Stimulated activated CD4-positive, alpha-beta T cell treated with anti-CD3 and anti-CD28 coated beads, TNF-alpha, amount 100 ng/mL, for 1 hour (primary cell): ENCODE measurements at places on chromosomes 11 and 22.

- DNase-seq, result no peak
These were observed 103.7 kb upstream of the CLMP start for GRCh38 chr11:123298488-123299447.

DNA sequence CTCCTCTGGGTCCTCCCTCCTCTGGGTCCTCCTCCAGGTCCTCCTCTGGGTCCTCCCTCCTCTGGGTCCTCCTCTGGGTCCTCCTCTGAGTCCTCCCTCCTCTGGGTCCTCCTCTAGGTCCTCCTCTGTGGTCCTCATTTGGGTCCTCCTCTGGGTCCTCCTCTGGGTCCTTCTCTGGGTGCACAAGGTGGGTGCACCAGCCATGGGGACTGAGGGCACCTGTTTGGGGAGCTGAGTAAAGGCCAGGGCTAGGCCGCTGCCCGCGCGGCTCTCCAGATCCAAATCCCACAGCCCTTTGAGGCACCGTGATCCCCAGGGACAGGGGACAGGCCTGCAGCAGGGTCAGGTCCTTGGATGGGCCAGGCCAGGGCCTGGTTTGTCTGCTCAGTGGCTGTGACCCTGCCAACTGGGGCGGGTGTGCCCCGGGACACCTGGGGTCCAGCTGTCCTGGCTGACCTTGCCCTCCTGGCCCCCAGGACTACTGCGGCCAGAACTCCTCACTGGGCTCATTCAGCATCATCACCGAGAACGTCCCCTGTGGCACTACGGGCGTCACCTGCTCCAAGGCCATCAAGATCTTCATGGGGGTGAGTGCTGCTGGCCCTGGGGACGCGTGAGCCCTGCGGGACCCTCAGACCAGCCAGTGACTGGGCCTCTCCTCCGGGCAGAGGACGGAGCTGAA is 12.7 kb downstream of the MUC2 start:
- no peak for DNase-seq

GRCh38 chr11:128299132-128299726 is 288.1 kb downstream of the ETS1 start:
- DNase-seq, result no peak

DNA sequence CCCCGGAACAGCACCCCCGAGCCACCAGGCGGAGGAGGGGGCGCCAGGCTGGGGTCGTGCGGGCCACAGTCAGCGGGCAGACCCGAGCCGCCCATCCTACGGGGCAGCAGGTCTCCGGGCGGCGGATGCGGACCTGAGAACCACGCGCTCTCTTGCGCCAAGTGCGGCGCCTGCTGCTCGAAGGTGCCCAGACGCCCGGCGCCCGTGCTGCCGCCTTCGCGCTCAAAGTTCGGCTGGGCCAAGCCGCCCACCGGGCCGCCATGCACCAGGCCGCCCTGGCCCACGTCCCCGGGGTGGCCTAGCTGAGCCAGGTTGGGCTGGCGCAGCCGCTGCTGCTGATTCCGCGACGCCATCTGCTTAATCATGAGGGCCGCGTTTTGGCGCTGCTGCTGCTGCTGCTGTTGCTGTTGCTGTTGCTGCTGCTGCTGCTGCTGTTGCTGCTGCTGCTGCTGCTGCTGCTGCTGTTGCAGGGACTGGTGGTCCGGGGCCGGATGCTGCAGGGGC is 3.0 kb downstream of the MN1 start:
- no peak for DNase-seq

GRCh38 chr11:57432149-57432561 is 5.2 kb upstream of the SLC43A3 start:
- no peak for DNase-seq

DNA sequence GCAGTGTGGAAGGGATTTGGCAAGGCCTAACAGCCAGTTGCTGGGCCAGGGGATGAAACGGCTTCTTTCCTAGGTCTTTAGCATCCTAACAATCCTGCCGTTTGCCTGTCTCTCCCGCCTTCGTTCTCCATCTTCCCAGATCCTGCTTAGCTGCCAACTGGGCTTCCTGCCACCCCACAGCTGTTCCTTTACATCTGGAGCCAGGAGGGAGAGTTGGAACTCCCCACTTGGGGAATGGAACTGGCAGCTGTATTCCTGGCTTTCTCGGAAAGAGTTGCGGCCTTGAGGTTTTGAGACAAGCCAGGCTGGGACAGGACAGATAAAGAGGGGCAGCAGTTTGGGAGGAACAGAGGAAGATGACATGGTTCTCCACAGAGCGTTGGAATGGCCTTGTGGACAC is 59.6 kb downstream of the ST3GAL4 start:
- no peak for DNase-seq

DNA sequence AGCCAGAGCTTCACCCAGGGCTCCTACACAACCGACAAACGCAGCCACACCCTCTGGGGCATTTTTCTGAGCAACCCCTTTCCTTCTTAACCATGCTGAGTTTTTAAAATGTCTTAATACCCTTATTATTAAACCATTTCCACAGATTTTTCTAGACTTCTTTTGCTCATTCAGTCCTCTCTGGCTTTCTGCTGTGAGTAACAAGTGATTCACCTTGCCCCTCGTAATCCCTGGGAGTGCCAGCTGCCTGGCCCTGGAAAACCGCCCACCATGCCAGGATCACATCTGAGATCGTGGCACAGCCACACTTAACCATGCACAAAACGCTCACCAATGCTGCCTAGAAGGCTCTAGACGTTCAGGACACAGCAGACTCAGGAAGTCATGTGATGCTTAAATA is 25.4 kb downstream of the YPEL1 start:
- no peak for DNase-seq

DNA sequence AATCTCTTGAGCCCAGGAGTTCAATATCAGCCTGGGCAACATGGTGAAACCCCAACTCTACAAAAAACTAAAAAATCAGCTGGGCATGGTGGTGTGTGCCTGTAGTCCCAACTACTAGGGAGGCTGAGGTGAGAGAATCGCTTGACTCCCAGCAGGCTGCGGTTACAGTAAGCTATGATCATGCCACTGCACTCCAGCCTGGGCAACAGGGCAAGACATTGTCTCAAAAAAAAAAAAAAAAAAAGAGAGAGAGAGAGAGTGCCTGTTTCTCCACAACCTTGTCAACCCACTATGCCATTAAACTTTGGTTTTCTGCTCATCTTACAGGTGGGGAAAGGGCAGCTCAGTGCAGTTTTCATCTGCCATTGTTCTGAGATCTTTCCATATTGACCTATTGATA is 5.1 kb downstream of the FOLR3 start:
- no peak for DNase-seq

DNA sequence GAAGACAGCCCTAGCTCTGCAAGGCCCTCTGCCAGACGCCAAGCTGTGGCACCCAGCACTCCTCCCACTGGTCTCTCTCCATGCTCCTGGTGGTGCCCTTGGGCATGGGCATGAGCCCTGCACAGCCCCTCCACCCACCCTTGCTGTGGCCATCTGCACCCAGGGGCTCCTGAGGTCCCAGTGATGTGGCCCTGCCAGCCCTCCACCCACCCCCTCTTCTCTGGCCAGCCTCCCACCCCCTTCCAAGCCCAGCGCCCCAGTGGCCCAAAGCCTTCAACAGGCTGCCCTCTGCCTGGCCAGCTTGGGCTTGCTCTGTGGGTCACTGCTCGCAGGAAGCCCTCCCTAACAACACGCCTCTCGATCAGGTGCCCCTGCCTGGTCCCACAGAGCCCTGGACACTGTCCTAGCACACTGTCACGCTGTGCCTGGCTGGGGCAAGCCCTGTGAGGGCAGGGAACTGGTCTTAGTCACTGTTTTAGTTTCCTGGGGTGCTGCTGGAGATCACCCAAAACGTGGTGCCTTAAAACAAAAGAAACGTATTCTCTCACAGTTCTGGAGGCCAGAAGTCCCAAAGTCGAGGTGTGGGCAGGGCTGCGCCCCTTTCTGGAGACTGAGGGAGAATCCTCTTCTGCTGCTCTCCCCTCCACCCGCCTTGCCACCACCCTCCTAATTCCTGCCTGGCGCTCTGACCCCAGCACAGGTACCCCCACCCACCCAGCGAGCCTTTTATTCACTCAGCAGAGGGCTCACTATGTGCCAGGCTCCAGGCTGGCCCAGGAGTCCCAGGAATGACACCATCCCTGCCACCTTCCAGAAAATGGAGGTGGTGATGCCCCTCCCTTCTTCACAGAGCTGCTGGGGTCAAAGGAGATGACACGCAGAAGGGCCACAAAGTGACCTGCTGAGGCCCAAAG is 14.7 kb downstream of the SULT4A1 start:
- DNase-seq, result no peak

DNA sequence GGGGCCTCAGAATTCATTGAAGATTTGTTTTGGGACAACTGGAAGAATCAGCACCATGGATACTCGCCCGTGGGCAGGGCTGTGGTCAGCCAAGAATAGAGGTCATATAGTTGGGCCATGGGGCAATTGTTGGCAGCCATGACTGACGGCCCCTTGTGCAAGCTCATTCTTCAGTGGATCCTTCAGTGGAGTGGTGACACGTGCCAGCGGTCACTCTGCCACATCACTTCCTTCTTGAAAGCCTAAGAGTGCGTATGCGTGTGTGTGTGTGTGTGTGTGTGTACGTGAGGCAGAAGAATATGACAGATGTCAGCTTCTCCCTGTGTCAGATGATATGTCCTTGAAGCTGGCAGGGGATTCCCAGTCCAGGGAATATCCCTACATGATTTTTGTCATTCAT is 1.8 kb upstream of the IL18BP start:
- no peak for DNase-seq

- no peak for DNase-seq
These were observed 8.0 kb downstream of the CSTPP1 start for GRCh38 chr11:46944356-46945075.

DNA sequence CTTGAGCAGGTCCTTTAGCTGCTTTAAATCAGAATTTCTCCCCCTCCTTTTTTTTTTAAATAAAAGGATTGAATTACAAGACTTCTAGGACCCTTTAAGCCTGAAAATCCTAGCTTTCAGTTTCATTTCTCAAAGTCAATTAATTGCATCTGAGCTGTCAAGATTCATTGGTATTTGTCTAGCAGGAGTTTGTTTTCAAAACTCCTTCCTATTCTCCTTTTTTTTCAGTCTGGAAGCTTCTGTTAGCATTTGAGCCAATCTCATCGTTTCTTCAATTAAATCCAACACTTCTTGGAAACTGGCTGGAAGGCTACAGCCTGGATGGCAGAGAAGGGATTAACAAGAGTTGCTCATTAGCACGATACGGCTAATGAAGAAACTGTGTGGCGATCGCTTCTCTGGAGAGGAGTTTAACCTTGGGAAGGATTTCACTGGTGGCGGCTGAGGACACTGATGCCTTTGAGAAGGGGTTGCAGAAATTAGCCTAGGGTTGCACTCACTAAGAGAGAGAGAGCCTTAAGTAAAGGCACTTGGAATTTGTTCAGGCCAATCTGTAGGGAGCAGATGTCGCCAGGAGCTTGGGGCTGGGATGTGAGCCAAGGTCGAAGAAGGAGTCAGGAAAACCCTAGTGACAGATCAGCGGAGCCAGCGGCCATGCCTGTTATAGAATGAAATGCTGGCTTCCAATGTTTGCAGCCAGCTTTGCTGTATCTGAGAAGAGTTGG is 43.8 kb upstream of the API5 start:
- DNase-seq, result no peak

DNA sequence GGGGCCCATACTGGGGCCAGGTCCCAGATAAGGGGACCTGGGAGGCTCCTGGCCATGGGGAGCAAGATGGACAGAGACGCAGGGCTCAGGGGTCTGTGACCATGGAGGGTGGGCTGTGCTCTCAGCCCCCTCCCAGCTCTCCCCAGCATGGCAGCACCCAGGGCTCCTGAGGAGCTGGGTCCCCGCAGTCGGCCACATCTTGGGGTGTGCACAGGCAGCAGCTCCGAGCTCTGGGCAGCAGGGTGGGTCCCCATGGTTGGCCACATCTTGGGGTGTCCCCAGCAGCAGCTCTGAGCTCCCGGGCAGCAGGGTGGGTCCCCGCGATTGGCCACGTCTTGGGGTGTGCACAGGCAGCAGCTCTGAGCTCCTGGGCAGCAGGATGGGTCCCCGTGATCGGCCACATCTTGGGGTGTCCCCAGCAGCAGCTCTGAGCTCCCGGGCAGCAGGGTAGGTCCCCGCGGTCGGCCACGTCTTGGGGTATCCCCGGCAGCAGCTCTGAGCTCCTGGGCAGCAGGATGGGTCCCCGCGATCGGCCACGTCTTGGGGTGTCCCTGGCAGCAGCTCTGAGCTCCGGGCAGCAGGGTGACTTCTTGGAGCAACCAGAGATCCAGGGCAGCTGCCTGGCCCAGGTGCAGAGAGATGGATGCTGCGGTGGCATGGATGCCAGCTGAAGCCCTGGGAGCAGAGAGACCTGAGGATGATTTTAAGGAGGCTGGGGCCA is 18.3 kb upstream of the MUC5B start:
- DNase-seq, result no peak

DNA sequence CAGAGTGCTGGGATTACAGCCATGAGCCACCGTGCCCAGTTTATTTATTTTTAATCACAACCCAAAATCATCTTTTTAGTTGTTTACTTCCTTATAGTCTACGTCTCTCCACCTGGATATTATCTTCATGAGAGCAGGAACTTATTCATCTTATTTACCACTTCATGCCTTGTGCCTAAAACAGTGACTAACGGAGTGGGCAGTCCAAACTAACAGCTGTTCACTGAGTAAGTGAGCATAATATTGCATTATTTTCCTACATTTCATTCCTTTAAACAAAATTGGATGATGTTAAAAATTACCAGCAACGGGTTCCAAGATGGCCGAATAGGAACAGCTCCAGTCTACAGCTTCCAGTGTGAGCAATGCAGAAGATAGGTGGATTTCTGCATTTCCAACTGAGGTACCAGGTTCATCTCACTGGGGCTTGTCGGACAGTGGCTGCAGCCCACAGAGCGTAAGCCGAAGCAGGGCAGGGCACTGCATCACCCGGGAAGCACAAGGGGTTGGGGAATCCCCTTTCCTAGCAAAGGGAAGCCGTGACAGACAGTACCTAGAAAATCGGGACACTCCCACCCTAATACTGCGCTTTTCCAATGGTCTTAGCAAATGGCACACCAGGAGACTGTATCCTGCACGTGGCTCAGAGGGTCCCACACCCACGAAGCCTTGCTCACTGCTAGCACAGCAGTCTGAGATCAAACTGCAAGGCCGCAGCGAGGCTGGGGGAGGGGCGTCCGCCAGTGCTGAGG is 14.1 kb downstream of the TMEM123 start:
- DNase-seq, result no peak

GRCh38 chr22:49576241-49577141 is 251.2 kb downstream of the BRD1 start:
- no peak for DNase-seq

GRCh38 chr22:48837341-48837935 is 990.2 kb downstream of the BRD1 start:
- no peak for DNase-seq

- DNase-seq, result no peak
These were observed 14.2 kb downstream of the PTDSS2 start for GRCh38 chr11:464316-464715.
